Esophagus squamous epithelium (tissue), 5 donors: ENCODE measurements at places on chromosomes 11 and 22. TPM values are rescaled to one million over a fixed set of nuclear protein-coding genes. Genes with fewer than 3 reads are reported as not detected.

The MMP1 gene
- 0.19 TPM for total RNA-seq

The SEC14L2 gene
- 28.7 TPM for total RNA-seq

The CASTOR1 gene
- 45.3 TPM for total RNA-seq

The IFITM10 gene
- total RNA-seq: 3.5 TPM

The RAB39A gene
- 0.13 TPM for total RNA-seq

The HOATZ gene
- total RNA-seq: not detected

The KIF18A gene
- 2.4 TPM for total RNA-seq

The MGAT3 gene
- 0.97 TPM for total RNA-seq

The CCDC89 gene
- 2.1 TPM for total RNA-seq

The POU2AF1 gene
- total RNA-seq: 1.8 TPM

The TMEM151A gene
- not detected for total RNA-seq

The DSCAML1 gene
- not detected for total RNA-seq

The ACR gene
- not detected for total RNA-seq

The TMEM25 gene
- total RNA-seq: 16.9 TPM

The DGCR6 gene
- total RNA-seq: 3.1 TPM

The OR5B3 gene
- not detected for total RNA-seq

The KRTAP5-2 gene
- total RNA-seq: not detected

The SNX32 gene
- not detected for total RNA-seq

The STK33 gene
- not detected for total RNA-seq

The MS4A4A gene
- total RNA-seq: 32.0 TPM

The MUC5B gene
- 0.04 TPM for total RNA-seq

The EMSY gene
- total RNA-seq: 29.2 TPM

The SLC5A12 gene
- total RNA-seq: not detected

The CYTH4 gene
- 10.3 TPM for total RNA-seq

The LIF gene
- 0.09 TPM for total RNA-seq

The PTDSS2 gene
- 15.8 TPM for total RNA-seq

The CRYBB3 gene
- not detected for total RNA-seq

The FERMT3 gene
- total RNA-seq: 3.8 TPM

The CCDC188 gene
- not detected for total RNA-seq
